ENCODE measurements at places on chromosomes 2 and 18.
A peak's percentile ranks its signal among the peaks of the same experiment; 100 is the strongest.

DNA sequence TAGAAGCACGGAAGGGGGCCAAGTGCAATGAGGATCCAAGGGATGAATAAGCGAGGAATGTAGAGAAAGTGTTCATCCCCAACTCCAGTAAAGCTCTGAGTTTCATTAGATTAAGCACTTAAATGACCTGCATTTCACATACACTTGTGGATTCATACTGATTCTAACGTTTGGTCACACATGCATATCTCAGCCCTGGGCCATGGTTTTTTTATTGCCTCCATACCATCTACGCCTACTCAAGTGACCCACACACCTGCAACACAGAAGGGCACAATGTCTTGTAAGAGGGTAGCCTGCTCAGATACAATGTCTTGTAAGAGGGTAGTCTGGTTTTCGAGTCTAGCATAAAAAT is 566 bp upstream of the MRPS5 start:
- H3K36me3 ChIP-seq: no peaks in the 10 kb centered on the region
- H3K27me3 ChIP-seq: no peaks in the 10 kb centered on the region
- H3K4me3 ChIP-seq: peak overlapping the region; percentile 74

DNA sequence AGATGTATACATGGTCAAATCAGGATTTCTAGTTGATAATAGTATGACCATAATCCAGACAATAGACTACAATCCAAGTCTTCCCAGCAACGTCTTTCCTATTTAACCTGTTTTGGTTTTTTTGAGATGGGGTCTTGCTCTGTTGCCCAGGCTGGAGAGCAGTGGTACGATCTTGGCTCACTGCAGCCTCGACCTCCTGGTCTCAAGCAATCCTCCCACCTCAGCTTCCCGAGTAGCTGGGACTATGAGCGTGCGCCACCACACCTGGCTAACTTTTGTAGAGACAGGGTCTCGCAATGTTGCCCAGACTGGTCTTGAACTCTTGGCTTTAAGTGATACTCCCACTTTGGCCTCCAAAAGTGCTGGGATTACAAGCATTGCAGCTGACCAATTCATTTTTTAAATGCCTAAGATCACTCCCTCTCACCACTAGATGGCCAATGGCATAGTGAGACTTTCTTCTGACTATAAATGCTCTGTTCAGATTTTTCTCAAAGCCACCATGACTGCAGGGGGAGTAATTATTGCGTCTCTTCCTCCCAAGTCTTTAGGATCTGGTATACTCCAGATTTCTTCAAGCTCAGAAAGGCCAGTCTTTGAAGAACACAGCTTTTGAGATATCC is 47.6 kb downstream of the HNRNPLL start:
- H3K4me1 ChIP-seq: no peaks in the 10 kb centered on the region
- no peak overlapping the region for H3K4me3 ChIP-seq
- H3K36me3 ChIP-seq: no peaks in the 10 kb centered on the region
- H3K27ac ChIP-seq: no peak overlapping the region
- no peaks in the 10 kb centered on the region for H3K27me3 ChIP-seq
- no peak for DNase-seq

GRCh38 chr2:5479265-5479928 is 212.8 kb upstream of the SOX11 start:
- H3K36me3 ChIP-seq: no peaks in the 10 kb centered on the region
- H3K4me3 ChIP-seq: no peak overlapping the region
- no peaks in the 10 kb centered on the region for H3K27me3 ChIP-seq

DNA sequence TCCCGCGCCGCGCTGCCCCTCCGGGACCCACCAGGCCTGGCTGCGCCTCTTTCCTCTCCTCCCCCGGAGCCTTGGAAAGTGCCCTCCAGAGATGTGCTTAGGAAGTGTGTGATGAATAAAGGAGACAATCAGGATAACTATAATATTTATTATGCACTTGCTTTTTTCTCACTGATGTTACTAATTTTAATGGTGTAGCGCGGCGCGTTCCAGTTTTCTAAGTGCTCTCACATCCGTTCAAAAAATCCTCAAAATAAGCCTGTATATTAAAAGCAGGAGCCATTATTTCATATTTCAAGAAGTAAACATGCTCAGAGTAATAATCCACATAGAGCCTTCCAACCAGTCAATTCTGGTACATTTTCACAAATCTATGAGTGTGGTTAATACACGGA is 941 bp upstream of the MPPE1 start:
- H3K27me3 ChIP-seq: no peaks in the 10 kb centered on the region
- no peaks in the 10 kb centered on the region for H3K36me3 ChIP-seq
- no peak for DNase-seq
- H3K27ac ChIP-seq: peak overlapping the region; percentile 72
- H3K4me1 ChIP-seq: peaks cover 18% of the 10 kb centered on the region
- H3K4me3 ChIP-seq: peak overlapping the region; percentile 82

All from CD8-positive, alpha-beta memory T cell (primary cell).